Stimulated activated CD4-positive, alpha-beta T cell treated with anti-CD3 and anti-CD28 coated beads, Interleukin-15, amount 100 ng/mL, for 1 hour (primary cell): ENCODE measurements at places on chromosomes 3 and 15.

DNA sequence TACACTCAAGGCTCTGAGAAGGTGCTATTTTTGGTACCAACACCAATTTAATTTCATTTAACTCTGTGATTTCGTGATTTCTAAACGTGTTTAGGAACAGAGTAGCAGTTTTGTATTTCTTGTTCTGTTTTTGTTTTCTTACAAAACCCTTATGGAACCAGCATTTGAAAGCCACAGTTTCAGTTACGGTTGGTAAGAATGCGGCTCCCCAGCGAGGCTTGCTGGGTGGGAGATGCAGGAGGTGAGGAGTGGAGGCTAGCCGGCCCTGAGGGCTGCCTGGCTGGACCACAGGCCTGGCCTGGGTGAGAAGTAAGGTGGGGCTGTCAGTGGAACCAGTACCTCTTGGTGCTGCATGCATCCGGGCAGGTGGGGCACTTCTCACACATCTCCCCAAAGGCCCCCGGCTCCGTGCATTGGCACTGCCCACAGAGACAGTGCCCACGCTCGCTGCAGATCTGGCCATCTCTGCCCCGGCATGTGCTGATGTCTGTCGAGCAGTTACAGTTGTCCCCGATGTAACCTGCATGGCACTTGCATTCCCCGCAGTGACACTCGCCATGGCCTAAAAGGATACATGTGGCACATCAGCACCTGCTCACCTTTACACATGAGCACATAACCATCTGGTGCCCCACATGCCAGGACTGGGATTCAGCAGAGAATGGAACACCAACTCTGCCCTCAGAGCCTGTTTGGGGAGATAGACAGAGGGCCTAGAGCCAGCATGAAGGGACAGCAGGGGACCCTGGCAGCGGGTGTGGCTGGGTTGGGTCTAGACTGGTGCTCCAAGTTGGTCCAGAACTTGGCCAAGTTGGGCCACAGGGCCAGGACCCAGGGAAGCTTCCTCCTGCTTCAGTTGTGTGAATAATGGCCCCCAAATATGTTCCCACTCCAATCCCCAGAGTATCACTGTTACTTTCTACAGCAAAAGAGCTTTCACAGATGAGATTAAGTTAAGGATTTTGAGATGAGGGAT, 43.4 kb downstream of the UMPS start:
- no peak for DNase-seq

GRCh38 chr15:69476704-69477473, 24.3 kb downstream of the RPLP1 start:
- no peak for DNase-seq

GRCh38 chr3:30667280-30667651, 60.9 kb downstream of the TGFBR2 start:
- DNase-seq, result no peak

DNA sequence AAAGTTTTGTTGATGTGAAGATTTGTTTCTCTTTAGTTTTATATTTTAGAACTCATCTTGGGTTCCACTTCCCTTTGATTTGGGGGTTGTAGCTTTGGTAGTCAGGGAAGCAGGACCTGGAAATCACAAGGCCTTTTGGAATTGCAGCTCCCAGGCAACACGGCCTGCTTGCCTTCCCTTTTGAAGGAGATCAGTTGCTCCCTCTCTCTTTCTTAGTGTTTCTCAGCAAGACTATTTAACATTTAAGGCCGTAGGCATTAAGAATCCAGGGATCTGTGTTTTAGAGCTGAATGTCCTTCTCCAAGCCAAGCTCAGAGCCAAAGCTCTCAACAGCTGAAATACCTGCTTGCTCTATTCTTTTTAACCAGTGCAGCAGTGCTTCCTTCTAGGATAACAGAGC, 310.3 kb downstream of the PTPRG start:
- no peak for DNase-seq

DNA sequence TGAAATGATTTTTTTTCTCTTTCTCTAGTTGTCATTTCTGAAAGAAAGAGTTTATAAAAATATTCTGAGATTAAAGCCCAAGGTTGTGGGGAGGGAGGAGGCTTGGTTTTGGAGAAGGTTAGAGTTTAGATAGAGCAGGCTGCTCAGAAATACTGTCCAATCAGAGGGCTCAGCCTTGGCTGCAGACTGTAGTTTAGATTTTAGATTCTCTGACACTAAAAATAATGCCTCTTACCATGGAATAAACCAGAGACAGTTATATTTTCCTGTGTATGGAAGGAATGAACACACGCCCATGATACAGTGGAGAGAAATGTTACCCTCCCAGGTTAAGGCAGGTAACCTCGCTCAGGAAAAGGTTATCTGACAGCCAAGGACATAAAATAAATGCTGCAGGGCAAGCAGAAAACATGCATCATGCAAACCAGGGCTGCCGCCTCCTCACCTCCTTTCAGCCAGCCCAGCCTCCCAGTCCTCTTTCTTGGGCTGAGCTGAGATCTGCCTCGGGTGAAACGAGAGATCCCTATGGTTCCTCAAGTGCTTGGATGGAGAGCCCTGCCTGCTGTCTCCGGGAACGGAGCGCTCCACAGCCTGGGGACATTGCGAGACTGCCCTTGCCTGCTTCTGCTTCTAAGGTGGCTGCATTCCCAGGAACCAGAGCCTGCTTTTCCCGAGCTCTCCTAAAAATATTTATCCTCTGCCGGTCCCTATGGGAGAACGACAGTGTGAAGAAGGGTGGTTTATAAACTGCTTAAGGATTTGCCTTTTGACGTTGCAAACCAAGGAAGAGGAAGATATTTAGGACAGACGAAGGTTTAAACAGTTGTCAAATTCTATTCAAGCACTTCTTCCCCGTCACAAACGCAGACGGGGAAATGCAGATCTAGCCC, 848 bp downstream of the NCEH1 start:
- DNase-seq, result no peak

GRCh38 chr15:90680371-90680935, 36.7 kb upstream of the BLM start:
- no peak for DNase-seq

DNA sequence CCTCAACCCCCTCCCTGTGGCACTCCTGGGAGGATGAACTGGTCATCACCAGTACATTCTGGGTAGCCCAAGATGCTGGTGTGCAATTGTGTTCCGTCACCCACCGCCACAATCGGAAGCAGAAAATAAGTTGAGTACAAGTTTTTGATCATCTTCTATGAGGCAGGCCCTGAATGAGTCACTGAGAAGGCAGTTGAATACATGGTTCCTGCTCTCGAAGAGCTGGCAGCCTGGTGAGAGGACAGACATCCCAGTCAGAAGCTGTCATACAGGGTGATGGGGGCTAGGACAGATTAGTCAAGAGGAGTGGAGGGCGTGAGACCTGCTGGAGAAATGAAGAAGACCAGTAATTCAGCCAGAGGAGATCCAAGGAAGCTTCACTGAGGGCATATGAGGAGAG, 6.2 kb downstream of the CEMIP start:
- DNase-seq, result no peak

GRCh38 chr3:115937054-115937453, 313.7 kb downstream of the GAP43 start:
- no peak for DNase-seq

- DNase-seq, result peak; percentile 81
Observed at GRCh38 chr3:122793568-122794416, at the start of gene HSPBAP1. Gene HSPBAP1, minus strand, starts transcription at chr3:122793831. Its CDS starts 151 bp downstream, at chr3:122793680.

GRCh38 chr15:95291898-95292472, 1038.5 kb upstream of the NR2F2 start:
- no peak for DNase-seq

DNA sequence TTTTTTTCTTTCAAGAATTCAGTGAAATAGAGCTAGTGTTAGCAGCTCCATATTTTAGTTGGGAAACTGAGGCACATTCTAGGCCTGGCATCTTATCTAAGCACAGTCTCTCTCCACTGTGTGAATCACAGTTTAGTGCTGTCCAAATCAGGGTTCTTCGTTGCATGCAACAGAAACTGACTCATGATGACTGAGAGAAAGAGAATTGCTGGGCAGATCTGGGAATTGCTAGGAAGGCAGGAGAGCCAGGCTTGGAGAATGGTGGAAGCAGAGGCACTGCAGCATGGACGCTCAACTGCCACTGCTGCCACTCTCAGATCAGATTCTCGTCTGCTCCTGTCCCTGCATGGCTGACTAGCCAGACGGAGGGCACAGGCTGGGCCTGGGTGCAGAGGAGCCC, 40.7 kb upstream of the CHST2 start:
- no peak for DNase-seq

GRCh38 chr15:90523373-90523772, 6.3 kb upstream of the CRTC3 start:
- DNase-seq, result no peak

- DNase-seq, result no peak
Observed at GRCh38 chr3:71784914-71785531, at the start of gene PROK2. Gene PROK2, minus strand, starts transcription at chr3:71785148. Its CDS starts 96 bp downstream, at chr3:71785052.

GRCh38 chr3:29755416-29755815, 474.5 kb downstream of the RBMS3 start:
- DNase-seq, result no peak

DNA sequence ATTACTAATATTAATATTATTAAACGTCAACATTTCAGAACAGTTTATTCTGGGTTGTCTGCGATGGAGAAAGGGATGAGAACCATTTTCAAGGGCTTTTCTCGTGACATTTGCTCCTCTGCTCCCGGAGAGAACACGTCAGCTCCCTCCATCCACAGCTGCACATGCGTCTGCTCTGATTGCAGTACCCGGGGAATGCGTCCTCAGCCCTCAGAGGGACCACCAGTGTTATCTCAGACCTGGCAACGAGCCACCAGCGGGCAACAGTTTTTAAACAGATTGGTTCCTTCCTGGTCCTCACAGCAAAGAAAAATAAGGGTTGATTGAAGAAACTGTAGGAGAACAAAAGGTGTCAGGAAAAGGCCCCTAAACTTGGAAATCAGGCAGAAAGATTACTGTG, 202.2 kb upstream of the ADAMTS9 start:
- no peak for DNase-seq

DNA sequence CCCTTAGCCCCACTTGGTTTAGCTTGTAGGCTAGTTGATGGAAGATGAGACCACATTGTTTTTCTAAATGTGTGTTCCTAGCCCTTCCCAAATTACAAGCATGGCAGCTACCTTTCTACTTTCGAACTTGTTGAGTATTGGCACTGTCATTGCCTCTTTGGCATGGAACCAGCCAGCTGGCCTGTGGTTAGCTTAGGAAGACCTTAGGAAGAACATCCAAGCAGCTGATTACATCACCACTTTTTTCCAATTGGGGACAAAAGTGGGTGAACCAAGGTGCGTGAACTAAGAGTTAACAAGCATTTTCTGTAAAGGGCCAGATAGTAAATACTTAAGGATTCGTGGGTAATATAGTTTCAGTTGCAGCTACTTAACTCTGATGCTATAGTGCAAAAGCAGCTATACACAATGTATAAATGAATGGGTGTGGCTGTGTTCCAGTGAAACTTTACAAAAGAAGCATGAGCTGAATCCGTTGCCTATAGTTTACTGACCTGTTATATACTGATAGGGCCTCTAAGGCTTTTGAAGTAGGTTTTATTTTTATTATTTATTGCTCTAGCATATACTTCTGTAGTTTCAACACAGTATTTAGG, 8.5 kb downstream of the KLHL18 start:
- no peak for DNase-seq

DNA sequence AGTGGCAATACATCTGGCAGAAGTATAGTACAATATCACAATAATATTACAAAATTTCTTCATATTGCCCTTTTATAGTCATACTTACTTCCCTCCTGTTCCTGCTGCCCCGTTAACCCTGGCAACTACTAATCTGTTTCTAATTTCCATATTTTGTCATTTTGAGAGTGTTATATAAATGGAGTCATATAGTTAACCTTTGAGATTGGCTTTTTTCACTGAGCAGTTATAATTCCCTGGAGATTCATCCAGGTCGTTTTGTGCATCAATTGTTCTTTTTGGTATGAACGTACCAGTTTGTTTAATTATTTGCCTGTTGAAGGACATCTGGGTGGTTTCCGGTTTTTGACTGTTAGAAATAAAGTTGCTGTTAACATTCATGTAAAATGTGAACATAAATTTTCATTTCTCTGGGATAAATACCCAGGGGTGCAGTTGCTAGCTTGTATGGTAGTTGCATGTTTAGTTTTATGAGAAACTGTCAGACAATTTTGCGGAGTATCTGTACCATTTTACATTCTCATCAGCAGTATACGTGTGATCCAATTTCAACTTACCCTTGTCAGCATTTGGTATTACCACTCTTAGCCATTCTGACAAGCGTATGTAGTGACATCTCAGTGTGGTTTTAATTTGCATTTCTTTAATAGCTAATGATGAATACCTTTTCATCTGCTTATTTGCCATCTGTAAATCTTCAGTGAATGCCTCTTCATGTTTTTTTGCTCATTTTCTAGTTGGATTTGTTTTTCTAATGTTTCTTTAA, 32.2 kb upstream of the IL20RB start:
- no peak for DNase-seq

- DNase-seq, result no peak
Observed at GRCh38 chr3:14548321-14548729, 8.2 kb upstream of the GRIP2 start.

GRCh38 chr3:188085584-188086560, 68.1 kb upstream of the LPP start:
- no peak for DNase-seq

DNA sequence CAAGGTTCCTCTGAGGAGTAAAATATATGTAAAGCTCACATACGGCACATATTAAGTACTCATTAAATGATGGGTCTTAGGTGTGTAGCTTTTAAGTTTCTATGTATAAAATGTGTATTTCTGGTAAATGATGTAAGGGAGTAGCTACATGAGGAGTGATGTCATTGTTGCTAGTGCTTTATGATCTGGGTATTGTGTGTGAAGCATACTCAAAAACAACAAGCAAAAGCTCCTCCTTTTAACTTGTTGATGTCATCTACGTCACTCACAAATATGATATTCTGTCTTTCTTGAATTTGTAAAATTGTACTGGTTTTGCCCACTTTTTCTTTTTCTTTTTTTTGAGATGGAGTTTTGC, 1.4 kb upstream of the HERC1 start:
- no peak for DNase-seq

- DNase-seq, result no peak
Observed at GRCh38 chr3:29513236-29513635, 232.4 kb downstream of the RBMS3 start.

DNA sequence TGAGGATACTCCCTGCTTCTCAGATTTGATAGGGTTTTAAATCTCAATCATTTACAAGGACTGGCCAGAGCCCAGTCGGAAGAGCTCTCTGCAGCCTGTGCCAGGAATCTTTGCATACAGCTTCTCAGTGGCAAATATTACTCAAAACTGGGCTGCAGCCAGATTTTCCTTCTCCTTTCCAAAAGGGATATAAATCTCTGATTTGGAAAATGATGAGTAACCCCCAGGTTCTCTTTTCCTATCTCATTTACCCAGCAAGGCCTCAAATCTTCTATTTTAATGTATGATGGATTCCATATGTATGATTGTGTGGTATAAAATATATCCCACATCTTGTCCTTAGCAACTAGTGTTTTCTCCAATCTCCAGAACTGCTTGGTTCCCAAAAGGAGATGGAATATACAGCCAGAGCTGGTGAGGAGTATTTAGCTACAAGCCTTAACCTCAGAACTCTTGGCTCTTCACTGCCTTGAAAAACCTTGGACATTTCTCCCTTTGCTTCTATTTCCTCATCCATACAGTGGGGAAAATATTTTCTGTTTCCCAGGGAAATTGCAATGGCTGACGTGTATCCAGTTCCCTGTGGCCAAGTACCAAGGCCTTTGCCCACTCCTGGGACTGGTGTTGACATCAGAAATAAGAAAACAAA, 114.4 kb downstream of the ATG7 start:
- DNase-seq, result no peak
